ENCODE measurements at places on chromosomes 2 and 18.

DNA sequence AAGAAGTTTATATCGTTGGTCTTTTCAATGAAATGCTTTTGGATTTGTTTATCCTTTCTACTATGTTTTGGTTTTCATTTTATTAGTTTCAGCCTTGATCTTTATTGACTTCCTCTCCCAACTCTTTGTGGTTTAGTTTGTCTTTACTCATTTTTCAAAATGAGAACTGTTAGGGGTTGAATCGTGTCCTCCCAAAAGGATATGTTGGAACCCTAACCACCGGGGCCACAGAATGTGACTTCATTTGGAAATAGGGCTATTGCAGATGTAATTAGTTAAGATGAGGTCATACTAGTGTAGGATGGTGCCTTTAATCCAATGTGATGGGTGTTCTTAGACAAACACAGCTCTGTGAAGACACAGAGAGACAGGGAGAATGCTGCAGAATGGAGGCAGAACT lies 60.4 kb upstream of the IL1R2 start:
- DNase-seq: no peak

GRCh38 chr2:46669016-46669415 lies 189.7 kb downstream of the TMEM247 start:
- no peak for DNase-seq

GRCh38 chr2:112031473-112032223 lies 23.4 kb upstream of the TMEM87B start:
- DNase-seq: no peak

- DNase-seq: no peak
These were observed 336.6 kb upstream of the MYT1L start for GRCh38 chr2:2667690-2668089.

GRCh38 chr18:60663060-60663989 lies 290.8 kb upstream of the MC4R start:
- DNase-seq: no peak

DNA sequence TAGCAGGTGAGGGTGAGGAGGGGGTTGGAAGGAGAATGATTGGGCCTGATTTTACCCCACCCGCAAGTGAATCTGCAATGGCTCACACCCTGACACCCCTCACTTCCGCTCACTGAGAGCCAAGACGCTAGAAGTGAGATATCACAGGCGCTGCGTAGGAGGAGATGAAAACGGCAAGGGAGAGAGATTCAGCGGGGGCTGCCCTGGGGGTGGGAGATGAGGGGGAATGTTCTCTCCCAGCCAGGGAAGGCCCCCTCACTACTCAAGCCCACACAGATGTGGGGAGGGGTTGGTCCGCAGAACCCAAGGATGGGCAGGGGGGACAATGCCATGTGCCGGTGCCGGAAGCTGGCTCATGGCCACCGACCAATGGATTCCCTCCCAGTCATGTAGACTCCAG lies 32.9 kb downstream of the LOXHD1 start:
- DNase-seq: no peak

DNA sequence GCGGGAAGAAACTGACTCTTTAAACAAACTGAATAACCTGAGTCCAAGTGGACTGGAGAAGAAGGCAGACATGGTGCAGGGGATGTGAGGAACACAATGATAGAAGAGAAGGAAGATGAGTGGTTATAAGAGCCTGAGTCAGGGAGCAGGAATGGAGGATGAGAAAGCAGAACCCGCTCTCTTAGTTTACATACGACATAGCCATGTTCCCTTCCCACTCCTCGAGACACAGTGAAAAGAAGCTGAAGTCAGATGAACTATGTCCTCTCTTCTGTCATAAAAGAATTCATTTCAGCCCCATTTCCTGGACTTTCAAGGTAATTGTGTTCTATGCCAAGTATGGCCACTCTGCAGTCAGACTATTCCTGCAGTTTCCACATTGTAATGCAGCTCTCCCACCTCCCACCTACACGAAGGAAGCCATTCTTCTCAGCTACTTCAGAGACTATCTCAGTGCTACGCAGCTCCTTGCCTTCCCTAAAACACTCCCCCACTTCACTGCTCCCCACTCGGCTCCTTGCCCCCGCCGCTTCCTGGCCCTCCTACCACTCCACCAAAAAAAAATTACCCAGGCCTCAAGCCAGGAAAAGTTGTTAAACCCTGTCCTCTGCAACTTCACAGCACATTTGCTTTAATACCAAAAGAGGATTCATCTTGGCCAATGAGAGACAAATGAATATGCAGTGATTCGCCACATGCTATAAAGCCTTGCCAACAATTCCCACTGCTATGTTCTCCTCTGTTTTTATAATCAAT lies 323.4 kb upstream of the EPHA4 start:
- no peak for DNase-seq

- DNase-seq: no peak
These were observed 219.2 kb downstream of the FHOD3 start for GRCh38 chr18:36516726-36517125.

GRCh38 chr18:48417985-48418384 lies 8.8 kb upstream of the ZBTB7C start:
- no peak for DNase-seq
